Dermis microvascular lymphatic vessel endothelial cell (primary cell): ENCODE measurements at places on chromosomes 1 and 21.

DNA sequence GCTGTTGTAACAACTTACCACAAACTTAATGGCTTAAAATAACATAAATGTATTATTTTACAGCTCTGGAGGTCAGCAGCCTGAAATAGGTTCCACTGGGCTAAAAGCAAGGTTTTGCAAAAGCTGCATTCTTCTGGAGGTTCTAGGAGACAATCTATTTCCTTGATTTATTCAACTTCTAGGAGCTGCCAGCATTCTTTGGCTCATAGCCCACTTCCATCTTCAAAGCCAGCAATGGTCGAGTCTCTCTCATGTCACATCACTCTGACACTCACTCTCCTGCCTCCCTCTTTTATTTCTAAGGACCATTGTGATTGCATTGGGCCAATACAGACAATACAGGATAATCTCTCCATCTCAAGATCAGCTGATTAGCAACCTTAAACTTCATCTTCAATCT, 15.1 kb upstream of the FOXJ3 start:
- DNase-seq: no peak

GRCh38 chr1:204579681-204580080, 63.5 kb downstream of the MDM4 start:
- DNase-seq: no peak

DNA sequence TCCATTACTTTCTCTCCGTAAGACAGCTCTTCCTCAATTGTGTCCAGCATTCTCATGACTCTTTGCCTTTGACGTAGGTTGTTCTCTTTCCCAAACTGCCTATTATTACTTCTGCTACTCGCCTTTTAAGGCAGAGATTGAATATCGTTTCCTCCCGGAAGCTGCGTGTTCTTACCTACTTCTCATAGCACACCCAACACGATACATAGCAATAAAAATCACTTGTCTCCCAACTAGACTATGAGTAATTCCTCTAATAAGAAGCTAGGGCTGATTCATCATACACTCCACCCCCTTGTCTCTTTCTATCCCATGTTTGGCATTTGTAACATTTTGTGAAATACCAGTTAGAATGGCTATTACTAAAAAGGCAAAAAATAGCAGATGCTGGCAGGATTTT, 55.8 kb upstream of the SGIP1 start:
- peak; percentile 11 for DNase-seq

DNA sequence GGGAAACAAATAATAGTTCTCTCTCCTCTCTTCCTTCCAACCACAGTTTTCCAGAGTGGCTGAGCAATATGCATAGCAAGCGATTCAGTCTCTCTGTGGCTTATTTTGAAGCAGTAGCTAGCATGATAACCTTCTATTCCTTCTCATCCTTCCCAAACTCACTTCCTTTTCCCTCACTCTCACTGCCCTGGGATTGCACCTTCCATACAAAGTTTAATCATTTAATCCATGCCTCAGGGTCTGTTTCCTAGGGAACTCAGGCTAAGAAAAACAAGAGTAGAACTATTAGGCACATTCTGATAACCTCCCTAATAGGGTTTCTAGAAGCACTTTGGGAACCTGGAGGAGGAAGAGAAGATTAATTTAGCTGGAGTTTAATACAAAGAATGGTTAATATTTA, 97.7 kb upstream of the S1PR1 start:
- DNase-seq: no peak

- no peak for DNase-seq
These were observed 1.5 kb upstream of the PLA2G2D start for GRCh38 chr1:20120796-20121195.

- DNase-seq: peak; percentile 96
These were observed 26.4 kb downstream of the ABCA4 start for GRCh38 chr1:94094469-94095111.

GRCh38 chr1:205274041-205274691, 46.4 kb downstream of the TMCC2 start:
- DNase-seq: no peak

DNA sequence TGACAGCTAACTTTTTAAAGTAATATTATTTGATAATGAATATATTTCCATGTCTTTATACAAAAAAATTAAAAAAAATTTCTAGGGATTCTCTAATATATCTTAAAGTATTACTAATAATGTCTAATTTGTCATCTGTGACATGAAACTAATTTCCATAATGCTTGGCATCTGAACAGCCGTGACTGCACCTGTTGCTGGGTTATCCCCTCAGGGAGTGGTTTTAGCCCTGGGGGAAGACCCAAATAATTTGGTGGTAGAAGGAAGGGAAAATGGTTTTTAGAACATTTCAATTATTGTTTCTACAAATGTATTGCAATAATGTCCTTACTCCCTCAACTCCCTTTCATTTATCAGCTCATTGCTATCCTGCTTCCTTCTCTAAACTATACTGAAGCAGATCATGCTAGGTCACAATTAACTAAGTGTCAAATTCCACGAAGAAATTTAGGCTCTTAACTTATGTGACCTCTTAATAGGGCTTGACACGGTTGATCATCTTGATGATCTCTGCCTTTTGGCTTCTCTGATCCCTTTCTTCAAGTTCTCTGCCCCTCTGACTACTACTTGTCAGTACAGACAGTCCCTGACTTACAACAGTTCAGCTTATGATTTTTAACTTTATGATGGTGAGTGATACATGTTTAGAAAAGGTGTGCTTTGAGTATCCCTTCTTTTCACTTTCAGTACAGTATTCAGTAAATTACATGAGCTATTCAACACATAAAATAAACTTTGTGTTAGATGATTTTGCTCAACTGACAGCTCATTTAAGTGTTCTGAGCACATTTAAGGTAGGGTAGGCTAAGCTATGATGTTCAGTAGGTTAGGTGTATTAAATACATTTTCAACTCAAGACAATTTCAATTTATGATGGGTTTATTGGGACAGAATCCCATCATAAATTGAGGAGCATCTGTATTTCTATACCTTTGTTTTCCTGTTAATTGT, 26.4 kb upstream of the DPH5 start:
- no peak for DNase-seq

GRCh38 chr1:208562151-208562960, 318.2 kb upstream of the PLXNA2 start:
- no peak for DNase-seq
